ENCODE measurements at places on chromosomes 5 and 9.

DNA sequence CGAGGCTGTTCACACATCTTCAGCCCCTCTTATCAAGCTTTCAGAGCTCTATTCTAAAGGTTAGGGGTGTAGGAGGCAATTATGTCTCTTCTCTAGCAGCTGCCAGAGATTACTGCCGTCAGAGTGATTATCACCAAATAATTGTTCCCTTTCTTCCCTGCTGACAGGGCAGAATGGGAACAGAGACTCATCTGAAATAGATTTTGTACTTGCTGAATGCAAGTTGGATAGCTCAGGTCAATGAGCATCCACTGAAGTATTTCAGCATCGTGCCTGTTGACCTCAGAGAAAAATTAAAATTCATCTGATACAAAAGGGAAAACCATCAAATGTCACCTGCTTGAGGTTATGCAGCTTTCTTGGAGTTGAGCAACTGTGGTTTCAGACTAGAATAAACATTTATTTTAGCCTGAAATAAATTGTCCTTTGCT, 213.7 kb upstream of the MAP3K1 start:
- no peak for DNase-seq

- peak; percentile 72 for DNase-seq
These were observed 58.7 kb upstream of the CTSL start for GRCh38 chr9:87667164-87667738.

- no peak for DNase-seq
These were observed 41.3 kb downstream of the PPARGC1B start for GRCh38 chr5:149771216-149771980.

DNA sequence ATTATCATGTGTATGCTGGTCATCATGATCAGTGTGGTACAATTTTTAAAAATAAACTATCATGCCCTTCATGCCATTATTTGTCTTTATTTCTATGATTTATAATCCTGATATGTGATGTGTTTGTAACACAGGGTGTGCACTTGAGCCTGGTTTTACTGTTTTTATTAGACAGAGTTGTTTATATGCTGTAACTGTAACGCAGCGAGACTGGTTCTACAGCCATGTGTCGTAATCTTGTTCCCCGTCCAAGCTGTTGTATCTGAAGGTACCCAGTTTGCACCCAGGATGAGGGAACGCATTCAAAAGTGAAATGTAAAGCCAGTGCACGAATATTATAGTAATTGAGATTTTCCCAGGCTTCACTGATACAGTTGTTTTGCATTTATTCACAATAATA, 28.2 kb downstream of the SNX18 start:
- DNase-seq, result no peak

DNA sequence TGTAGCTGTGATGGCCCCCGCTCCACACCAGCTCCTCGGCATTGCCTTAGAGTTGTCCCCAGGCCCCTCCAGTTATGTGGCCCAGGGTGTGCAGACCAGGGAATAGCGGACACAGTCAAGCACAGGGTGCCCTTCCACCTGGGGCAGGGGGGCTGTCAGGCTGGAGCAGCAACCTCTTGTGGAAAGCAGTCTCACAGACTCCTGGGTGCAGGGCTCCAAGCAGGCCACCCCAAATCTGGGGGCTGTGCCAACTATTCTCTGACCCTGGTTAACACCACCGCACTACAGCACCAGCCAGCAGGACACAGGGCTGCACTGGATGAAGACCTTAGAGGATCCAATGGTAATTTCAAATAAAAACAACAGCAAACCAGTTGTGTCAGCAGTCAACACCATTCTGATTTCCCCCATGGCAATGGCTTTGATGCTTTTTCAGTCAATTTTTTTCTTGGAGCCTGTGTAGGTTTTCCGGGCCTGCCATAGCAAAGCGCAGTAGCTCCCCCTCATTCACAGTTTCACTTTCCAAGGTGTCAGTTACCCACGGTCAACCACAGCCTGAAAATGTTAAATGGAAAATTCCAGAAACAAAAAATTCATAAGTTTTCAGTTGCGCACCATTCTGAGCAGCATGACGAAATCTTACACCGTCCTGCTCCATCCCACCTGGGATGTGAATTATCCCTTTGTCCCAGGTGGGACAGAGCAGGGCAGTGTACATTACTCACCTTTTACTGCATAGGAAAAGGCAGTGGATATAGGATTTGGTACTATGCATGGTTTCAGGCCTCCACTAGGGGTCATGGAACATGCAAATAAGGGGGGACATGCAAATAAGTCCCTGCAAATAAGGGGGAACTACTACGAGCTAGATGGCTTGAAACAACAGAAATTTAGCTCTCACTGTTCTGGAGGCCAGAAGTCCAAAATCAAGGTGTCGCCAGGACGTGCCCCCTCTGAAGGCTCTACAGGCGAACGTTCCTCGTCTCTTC, 49.0 kb downstream of the C5orf15 start:
- DNase-seq, result no peak
